ENCODE measurements at places on chromosomes 2 and 18.

- no peak for DNase-seq
Observed at GRCh38 chr2:51619961-51620360, 588.0 kb upstream of the NRXN1 start.

GRCh38 chr2:128091726-128092080 lies 703 bp downstream of the UGGT1 start:
- no peak for DNase-seq

DNA sequence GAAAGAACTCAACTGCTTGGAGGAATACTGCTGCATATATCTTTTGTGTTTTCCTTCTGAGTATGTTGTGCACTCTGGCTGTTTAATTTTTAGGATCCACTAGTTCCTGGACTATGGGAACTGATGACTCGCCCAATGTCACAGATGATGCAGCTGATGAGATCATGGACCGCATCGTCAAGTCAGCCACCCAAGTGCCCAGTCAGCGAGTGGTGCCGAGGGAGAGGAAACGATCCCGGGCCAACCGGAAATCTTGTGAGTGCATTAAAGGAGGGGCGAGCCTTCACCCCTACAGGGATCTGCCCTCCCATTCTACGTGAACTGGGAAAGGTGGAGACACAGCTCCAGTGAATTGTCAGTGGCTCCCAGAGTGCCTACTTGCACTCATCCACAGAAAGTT lies 59.6 kb downstream of the TPGS2 start:
- no peak for DNase-seq

- no peak for DNase-seq
Observed at GRCh38 chr2:134785659-134786430, 52.6 kb upstream of the ACMSD start.

All from psoas muscle (tissue), 8 donors.